ENCODE measurements at places on chromosomes 12 and 14. TPM values are rescaled to one million over a fixed set of nuclear protein-coding genes. Genes with fewer than 3 reads are reported as not detected.

DNA sequence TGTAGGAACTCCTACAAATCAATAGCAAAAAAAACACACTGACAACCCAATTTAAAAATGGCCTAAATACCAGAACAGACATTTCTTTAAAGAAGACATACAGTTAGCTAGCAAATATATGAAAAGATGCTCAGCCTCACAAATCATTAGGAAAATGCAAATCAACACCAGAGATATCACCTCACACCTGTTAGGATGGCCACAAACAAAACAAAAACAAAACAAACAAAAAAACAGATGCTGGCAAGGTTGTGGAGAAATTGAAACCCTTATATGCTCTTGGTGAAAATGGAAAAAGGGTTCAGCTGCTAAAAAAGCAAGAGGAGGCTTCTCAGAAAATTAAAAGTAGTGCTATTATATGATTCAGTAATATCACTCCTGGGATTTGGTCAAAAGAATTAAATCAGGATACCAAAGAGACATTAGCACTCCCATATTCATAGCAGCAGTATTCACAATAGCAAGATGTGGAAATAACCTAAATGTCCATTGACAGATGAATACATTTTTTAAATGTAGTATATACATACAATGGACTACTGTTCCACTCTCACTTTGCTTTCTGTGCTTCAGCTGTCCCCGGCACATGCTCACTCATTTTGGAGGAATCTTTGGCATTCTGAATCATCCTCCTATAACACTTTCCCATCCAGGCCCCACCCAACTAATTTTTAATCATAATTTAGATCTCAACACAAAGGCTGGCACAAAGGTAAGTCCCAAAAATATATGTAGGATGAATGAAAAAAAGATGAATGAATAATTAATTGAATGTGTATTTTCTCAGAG, 99.1 kb downstream of the SYT1 start:
- DNase-seq: peak; percentile 66

DNA sequence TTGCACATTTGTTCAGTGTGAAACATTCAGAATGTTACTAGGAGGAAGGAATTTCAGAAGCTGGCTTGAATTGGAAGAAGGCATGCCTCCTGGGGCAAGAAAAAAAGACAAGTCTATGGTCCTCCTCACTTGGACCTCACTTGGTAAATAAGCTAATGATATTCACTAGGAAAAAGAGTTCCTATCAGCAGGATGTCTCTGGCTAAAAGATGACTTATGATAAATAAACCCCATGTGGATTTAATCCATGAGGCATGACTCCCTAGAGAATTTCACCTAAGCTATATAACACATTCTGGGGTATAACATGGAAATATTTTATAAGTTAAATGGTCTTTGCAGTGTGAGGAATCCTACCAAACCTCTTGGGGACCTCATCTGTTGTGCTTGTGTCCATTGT, 199.9 kb downstream of the LRIG3 start:
- DNase-seq: no peak

GRCh38 chr12:67789266-67789665, 140.7 kb downstream of the DYRK2 start:
- no peak for DNase-seq

- no peak for DNase-seq
These were observed 19.4 kb upstream of the PARP11 start for GRCh38 chr12:3892631-3893030.

The EFS gene
- total RNA-seq: 26.4 TPM

The ACIN1 gene
- total RNA-seq: 164 TPM

- DNase-seq: no peak
These were observed 13.9 kb upstream of the DNAH10 start for GRCh38 chr12:123748161-123748560.

The KLRB1 gene
- not detected for total RNA-seq

DNA sequence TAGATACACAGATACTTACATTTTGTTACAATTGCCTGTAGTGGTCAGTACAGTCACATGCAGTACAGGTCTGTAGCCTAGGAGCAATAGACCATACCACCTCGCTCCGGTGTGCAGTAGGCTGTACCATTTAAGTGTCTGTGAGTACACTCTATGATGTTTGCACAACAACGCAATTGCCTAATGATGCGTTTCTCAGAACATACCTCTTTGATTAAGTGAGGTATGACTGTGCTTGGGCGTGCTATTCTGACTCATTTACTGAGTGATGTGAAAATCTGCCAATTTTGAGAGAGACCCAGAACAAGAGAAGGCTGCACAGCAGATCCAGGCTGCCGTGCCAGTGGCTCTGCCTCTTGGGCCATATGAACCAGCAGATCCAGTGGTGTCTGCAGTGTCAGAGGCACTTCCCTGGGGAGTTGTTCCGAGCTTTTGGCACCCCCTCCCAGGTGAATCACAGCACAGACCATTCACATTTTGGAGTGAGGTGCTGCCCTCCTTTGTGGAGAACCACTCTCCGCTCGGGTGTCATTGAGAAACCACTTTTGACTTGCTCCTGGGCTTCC, 20.4 kb downstream of the DLK1 start:
- DNase-seq: no peak

DNA sequence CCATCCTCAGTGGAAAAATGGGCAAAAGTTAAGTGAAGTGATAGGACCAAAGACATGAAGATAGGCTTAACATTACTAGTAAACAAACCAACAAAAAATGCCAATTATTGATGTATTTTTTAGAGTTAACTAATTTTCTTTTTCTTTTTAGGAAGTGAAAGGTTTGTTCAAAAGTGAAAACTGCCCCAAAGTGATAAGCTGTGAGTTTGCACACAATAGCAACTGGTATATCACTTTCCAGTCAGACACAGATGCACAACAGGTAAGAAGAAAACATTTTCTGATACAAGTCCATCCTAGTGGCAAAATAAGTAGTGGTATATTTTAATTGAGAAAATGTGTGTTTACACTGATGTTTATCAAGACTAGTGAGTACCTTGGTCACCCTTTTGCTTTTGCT, 39.6 kb downstream of the LARP4 start:
- no peak for DNase-seq

DNA sequence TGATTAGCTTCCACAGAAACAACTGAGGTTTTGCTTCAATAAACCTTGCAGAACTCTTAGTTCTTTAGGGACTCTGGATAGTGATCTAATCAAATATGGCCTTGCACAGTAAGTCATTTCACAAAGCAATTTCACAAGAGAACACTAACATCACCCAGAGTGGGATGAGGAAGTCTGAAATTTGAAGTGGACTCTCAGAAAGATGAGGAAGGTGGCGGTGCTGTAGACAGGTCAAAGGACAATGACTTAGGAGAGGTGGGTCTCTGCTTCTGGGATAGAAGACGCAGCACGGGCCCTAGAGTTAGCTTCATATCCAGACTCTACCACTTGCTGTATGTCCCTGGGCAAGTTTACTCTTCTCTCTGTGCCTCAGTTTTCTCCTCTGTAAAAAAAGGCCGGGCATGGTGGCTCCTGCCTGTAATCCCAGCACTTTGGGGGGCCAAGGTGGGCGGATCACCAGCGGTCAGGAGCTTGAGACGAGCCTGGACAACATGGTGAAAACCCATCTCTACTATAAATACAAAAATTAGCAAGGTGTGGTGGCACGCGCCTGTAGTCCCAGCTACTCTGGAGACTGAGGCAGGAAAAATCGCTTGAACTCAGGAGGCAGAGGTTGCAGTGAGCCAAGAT, 18.9 kb downstream of the FOS start:
- DNase-seq: no peak

- peak; percentile 80 for DNase-seq
These were observed 25.3 kb downstream of the PHLDA1 start for GRCh38 chr12:76006028-76006925.

GRCh38 chr12:16307856-16308475, 30.5 kb upstream of the SLC15A5 start:
- DNase-seq: peak; percentile 10

DNA sequence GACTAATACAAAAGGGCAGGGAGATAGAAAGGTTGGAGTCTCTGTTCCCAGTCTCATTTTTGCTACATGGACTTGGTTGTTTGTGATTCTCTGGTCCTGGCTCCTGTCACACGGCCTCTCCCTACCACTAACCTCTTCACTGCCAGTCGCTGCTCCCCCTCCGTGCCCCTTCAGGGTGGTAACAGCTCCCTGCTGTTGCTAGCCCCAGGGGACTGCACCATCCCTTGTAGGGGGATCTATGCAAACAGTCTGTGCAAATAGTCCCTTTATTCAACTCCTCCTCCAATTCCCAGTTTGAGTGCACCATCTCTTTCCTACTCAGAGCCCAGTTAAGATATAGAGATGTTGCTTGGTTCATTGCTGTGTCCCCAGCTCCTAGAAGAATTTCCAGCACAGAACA, 51.1 kb downstream of the CCDC60 start:
- no peak for DNase-seq

GRCh38 chr12:108418164-108418890, 79.2 kb upstream of the CMKLR1 start:
- no peak for DNase-seq

The SYCP3 gene
- total RNA-seq: 0.04 TPM

The SERPINA1 gene
- not detected for total RNA-seq

GRCh38 chr12:79016181-79016580, 151.6 kb downstream of the SYT1 start:
- DNase-seq: no peak

The CD163L1 gene
- total RNA-seq: 11.4 TPM

GRCh38 chr14:33736299-33736825, 214.5 kb downstream of the EGLN3 start:
- DNase-seq: no peak

The SERPINA10 gene
- total RNA-seq: not detected

DNA sequence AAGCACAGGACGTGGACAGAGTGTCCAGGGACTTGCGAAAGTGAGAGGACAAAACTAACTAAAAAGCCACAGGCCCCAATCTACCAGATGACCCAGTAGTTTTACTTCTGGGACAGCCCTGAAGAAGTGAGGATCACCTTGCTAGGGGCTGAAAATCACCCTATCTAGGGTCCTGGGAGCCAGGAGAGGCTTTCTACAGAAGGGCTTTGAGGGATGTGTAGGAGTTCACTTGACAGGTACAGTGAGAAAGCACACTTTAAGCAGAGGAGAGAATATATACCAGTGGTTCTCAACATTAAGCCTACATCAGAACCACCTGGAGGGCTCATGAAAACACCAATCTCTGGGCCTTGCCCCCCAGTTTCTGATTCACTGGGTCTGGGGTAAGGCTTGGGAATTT, 60.8 kb downstream of the ZNF664 start:
- DNase-seq: no peak

- no peak for DNase-seq
These were observed 11.0 kb upstream of the MGP start for GRCh38 chr12:14896521-14897169.

DNA sequence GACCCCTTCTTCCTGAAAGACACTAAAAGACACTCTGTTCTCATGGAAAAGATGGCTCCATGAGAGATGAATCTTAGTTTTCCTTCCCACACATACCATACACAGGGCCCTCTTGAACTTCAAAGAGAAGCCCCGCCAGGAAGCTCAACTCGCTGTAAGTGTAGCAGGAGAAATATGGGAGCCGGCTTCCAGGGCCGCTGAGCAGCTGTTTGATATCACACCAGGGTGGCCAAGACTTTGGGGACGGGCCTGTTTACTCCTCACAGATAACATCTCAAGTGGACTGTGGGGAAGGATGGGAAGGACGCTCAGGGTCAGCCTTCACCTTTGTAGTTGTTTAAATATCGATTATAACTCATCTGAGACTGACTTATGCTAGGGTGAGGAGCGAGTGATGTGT, 235.5 kb upstream of the TBX3 start:
- peak; percentile 7 for DNase-seq

The RNFT2 gene
- 10.4 TPM for total RNA-seq

The JDP2 gene
- 2.9 TPM for total RNA-seq
